ENCODE measurements at places on chromosomes 4 and X.

- no peak for DNase-seq
Observed at GRCh38 chr4:156515295-156515694, 456.3 kb downstream of the PDGFC start.

GRCh38 chr4:40575846-40576245 lies 53.8 kb downstream of the RBM47 start:
- DNase-seq: no peak

DNA sequence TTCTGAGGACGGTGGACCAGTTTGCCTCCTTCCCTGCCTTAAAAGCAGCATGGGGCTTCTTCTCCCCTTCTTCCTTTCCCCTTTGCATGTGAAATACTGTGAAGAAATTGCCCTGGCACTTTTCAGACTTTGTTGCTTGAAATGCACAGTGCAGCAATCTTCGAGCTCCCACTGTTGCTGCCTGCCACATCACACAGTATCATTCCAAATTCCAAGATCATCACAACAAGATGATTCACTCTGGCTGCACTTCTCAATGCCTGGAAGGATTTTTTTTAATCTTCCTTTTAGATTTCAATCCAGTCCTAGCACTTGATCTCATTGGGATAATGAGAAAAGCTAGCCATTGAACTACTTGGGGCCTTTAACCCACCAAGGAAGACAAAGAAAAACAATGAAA lies 255.3 kb downstream of the RAPGEF2 start:
- DNase-seq: no peak

GRCh38 chrX:108165383-108166111 lies 74.0 kb downstream of the ATG4A start:
- no peak for DNase-seq

- DNase-seq: no peak
Observed at GRCh38 chr4:132396636-132397035, 752.5 kb upstream of the PCDH10 start.

- DNase-seq: no peak
Observed at GRCh38 chr4:38924353-38924752, 56.7 kb downstream of the FAM114A1 start.
